Thoracic aorta endothelial cell (primary cell): ENCODE measurements at places on chromosomes 1 and 21. TPM values are rescaled to one million over a fixed set of nuclear protein-coding genes. Genes with fewer than 3 reads are reported as not detected.

OR10X1 gene
- not detected in 2 replicates for total RNA-seq

MTARC1 gene
- total RNA-seq: 2.5 and 3.4 TPM in 2 replicates

SELP gene
- 2.8 and 4.8 TPM in 2 replicates for total RNA-seq

SELENBP1 gene
- 11.3 and 12.1 TPM in 2 replicates for total RNA-seq

LAX1 gene
- 0.13 and 0.14 TPM in 2 replicates for total RNA-seq
